ENCODE measurements at places on chromosomes 1 and 21.

GRCh38 chr1:200627575-200628222 lies 7.1 kb upstream of the KIF14 start:
- no peak for DNase-seq

GRCh38 chr1:36023098-36023769 lies 60.7 kb upstream of the TEKT2 start:
- no peak for DNase-seq

DNA sequence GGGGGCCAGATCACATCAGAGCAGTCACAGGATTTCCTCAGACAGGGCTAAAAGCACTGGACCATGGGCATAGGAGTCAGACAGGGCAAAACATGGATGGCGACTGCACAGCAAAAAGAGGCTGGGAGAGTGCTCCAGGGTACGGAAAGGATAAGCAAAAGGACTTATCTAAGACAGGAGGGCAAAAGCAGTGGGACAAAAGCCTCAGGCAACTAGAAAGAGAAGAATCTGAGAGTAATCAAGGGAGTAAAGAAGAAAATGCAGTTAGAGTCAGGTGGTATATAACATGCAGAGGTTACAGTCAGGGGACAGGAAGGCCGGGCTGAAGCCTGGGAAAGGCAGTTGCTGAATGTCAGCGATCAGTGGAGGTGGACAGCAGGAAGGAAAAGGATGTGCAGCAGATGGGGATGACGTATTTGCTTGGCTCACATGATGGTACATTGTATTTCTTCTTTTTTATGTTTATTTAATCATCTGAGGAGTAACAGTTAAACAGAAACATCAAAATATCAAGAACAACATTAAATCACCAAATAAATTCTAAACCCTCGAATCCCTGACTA lies 63.1 kb upstream of the CNN3 start:
- DNase-seq = no peak

GRCh38 chr1:195278644-195279043 lies 1329.6 kb downstream of the KCNT2 start:
- no peak for DNase-seq

GRCh38 chr1:84163123-84163931 lies 19.3 kb downstream of the PRKACB start:
- DNase-seq = no peak

GRCh38 chr1:109399326-109399957 lies 1.7 kb upstream of the SORT1 start:
- DNase-seq = peak; percentile 25

Measured in stimulated activated naive CD8-positive, alpha-beta T cell treated with anti-CD3 and anti-CD28 coated beads, Interleukin-15, amount 100 ng/mL, for 72 hours (primary cell).